ENCODE measurements at places on chromosomes 7 and 10. TPM values are rescaled to one million over a fixed set of nuclear protein-coding genes. Genes with fewer than 3 reads are reported as not detected.
A peak's percentile ranks its signal among the peaks of the same experiment; 100 is the strongest.

- no peak overlapping the region for H3K27ac ChIP-seq
- no peak overlapping the region for H3K4me3 ChIP-seq
- H3K27me3 ChIP-seq = no peaks in the 10 kb centered on the region
- no peak for DNase-seq
- H3K36me3 ChIP-seq = no peaks in the 10 kb centered on the region
Measured at GRCh38 chr7:87591211-87591610, 9.5 kb downstream of the ABCB1 start.

DNA sequence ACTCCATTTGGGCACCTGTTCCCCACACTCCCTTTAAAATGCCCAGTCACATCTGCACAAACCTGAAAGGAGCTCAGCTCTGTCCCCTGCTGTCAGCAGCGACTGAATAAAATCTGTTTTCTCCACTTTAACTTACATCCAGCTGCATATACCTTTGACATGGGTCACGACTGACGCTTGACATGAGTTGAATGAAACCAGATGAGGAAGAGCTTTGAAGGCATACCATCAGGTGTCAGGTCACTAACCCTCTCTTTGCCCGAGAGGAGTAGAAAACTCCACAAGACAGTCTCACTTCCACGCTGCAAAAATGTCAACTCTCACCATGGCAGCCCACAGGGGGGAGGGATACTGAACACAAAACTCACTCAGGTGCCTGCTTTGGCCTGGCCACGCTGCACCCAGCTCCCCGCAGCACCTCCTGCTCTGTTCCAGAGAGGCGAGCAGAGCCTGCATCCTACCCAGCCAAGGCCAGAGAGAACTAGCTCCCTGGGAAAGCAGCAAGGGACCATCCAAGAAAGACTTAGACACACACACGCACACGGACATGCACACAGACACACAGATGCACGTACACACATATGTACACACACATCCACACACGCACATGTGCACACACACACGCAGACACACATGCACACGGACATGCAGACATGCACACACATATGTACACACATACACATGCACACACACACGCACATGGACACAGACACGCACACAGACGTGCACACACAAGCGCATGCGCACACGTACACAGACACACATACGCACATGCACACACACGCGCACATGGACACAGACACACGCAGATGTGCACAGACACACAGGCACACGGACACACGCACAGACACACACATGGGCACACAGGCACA, 191.0 kb downstream of the MAD1L1 start:
- DNase-seq = no peak
- H3K4me3 ChIP-seq = no peak overlapping the region
- H3K27me3 ChIP-seq = no peaks in the 10 kb centered on the region
- no peak overlapping the region for H3K27ac ChIP-seq

GRCh38 chr7:78489476-78490240, 691.1 kb downstream of the PHTF2 start:
- no peak overlapping the region for H3K27ac ChIP-seq
- H3K4me1 ChIP-seq = no peaks in the 10 kb centered on the region
- no peak for DNase-seq
- no peaks in the 10 kb centered on the region for H3K36me3 ChIP-seq
- no peak overlapping the region for H3K4me3 ChIP-seq

DNA sequence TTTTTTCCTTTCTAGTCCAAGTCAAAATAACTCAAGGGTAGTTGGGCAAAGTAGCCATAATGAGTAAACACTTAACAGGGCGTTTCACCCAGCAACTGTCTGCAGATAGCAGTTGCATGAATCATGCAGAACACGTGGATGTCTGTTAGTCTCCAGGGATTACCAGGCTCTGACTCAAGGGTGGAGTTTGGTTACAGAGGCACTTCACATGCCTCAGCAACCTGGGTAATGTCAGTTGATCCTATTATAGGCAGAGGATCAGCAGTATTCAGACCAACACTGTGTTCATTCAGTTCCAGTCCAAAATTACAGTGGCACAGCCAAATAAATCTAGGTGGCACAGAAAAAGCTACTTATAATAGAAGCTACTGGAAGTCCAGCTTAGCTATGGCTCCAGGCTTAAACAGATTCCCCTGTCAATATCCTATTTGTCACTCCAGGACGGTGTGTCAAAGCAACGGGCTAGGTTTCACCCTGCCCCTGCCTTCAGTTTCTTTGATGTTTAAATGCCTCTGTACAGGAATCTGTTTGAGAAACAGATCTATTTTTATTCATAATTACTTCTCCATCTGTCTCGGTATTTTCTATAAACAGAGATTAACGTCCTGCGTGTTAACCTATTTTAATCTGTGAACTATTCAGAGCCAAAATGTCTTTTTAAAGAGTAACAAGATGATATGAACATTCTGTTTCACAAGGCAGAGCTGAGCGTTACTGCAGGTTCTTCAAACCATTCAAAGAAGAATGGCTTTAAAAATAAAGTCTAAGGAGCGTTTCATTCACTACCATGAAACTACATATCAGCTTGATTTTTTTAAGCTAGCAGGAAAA, 162.6 kb upstream of the AKR1E2 start:
- no peaks in the 10 kb centered on the region for H3K27me3 ChIP-seq
- H3K4me3 ChIP-seq = peak overlapping the region; percentile 36
- peak overlapping the region; percentile 95 for H3K27ac ChIP-seq

- H3K27me3 ChIP-seq = no peaks in the 10 kb centered on the region
- no peak for DNase-seq
- H3K4me3 ChIP-seq = no peak overlapping the region
- no peaks in the 10 kb centered on the region for H3K4me1 ChIP-seq
Measured at GRCh38 chr10:74683067-74683466, 143.3 kb upstream of the KAT6B start.

DNA sequence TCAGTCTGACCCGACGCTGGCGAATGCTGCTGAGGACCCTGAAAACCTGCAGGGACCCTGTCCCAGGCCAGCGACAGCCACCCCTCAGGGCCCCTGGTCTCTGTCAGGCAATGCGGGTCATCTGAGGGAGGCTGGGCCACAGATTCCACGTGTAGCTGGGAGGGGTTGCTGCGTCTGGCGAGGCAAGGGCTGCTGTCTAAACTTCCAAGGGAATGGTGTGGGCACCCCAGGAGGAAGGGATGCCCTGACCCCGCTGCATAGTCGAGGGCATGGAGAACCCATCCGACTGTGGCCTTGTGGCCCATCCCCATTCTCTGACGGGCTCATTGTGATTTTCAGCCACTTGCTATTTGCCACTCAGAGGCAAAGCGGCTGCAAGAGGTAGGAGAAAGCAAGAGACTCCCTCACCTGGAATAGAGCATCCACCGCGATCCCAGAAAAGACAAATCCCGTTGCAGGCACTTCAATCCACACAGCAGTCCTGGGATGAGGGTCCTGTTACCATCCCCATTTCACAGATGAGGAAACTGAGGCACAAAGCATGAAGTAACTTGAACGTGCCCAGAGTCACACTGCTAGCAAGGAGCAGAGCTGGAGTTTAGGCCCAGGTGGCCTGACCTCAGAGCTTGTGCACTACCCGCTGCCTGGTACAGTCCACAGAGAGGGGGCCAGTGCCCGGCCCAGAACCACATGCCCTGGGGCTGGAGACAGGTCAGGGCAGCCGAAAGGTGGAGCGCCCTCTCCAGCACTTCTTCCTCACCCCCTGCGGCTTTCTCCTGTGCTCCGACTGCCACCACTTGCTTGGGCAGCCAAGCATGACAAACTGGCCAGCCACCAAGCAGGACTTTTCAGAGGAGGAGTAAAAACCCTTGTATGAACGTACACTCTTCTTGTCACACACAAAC, 163.8 kb upstream of the KLF14 start:
- H3K36me3 ChIP-seq = peaks cover 11% of the 10 kb centered on the region
- no peak overlapping the region for H3K4me3 ChIP-seq
- no peak overlapping the region for H3K27ac ChIP-seq
- no peak for DNase-seq
- no peaks in the 10 kb centered on the region for H3K27me3 ChIP-seq

DNA sequence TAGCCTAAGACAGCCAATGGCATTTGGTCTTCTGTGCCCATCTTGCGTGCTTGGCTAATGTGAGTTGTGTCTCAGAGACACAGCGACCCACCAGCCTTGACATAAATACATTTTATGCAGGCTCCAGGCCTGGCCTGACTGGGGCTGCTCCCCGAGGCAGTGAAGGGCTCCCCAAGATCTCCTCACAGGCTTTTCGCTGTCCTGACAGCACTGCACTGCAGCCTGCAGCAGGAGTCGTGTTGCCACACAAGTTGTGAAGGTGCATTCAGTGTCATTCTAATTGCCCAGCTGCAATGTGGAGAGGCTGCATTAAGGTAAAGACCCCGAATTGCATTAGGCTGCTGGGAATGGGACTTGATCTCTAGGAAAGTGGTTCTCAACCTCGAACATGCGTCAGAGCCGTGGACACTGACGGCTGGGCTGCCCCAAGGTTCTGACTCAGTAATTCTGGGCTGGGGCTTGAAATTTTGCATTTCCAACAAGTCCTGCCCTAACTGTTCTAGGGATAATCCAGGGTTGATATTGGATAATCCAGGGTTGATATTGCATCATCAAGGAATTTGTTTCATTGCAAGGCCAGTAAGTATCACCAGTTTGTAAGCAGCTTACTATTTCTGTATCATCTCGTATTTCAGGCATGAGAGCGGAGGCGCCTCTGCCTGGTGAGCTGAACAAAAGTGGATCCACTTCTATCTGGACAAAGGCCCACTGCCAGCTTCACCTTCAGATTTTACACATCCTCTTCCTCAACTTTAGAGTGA, 108.7 kb upstream of the INSIG1 start:
- no peak overlapping the region for H3K4me3 ChIP-seq
- H3K4me1 ChIP-seq = no peaks in the 10 kb centered on the region
- no peak overlapping the region for H3K27ac ChIP-seq
- DNase-seq = no peak
- no peaks in the 10 kb centered on the region for H3K27me3 ChIP-seq
- no peaks in the 10 kb centered on the region for H3K36me3 ChIP-seq

DNA sequence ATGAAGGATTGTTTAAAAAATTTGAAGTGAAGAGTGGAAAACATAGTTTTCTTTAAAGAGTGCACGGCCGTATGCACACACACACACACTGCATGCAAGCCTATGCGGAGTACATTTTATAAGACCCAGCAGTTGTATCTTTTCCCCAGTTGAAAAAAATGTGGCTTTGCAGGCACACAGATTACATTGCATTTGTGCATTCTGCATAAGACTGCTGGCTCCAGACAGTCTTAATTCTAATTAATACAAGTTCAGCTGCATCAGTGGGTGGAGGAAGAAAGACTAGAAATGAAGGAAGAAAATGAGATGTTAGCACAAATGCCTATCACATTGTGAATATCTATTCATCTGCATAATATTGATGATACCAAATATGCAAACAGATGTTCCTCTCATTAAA, 79.6 kb downstream of the FAM204A start:
- no peaks in the 10 kb centered on the region for H3K27me3 ChIP-seq
- no peaks in the 10 kb centered on the region for H3K4me1 ChIP-seq
- no peak overlapping the region for H3K4me3 ChIP-seq
- no peak overlapping the region for H3K27ac ChIP-seq

- H3K27me3 ChIP-seq = no peaks in the 10 kb centered on the region
- H3K4me1 ChIP-seq = peaks cover 31% of the 10 kb centered on the region
- no peaks in the 10 kb centered on the region for H3K36me3 ChIP-seq
Measured at GRCh38 chr7:16027396-16027795, 340.9 kb upstream of the MEOX2 start.

GRCh38 chr7:1553512-1554210, 2.3 kb downstream of the TMEM184A start:
- H3K4me3 ChIP-seq = no peak overlapping the region
- H3K27me3 ChIP-seq = no peaks in the 10 kb centered on the region
- H3K27ac ChIP-seq = no peak overlapping the region
- DNase-seq = no peak
- H3K4me1 ChIP-seq = peaks cover 8% of the 10 kb centered on the region

GRCh38 chr10:17290226-17290625, 62.2 kb downstream of the VIM start:
- H3K27me3 ChIP-seq = no peaks in the 10 kb centered on the region
- H3K4me1 ChIP-seq = no peaks in the 10 kb centered on the region
- DNase-seq = no peak
- no peak overlapping the region for H3K27ac ChIP-seq
- no peak overlapping the region for H3K4me3 ChIP-seq

- peak; percentile 58 for DNase-seq
- H3K27ac ChIP-seq = no peak overlapping the region
- H3K36me3 ChIP-seq = no peaks in the 10 kb centered on the region
- no peak overlapping the region for H3K4me3 ChIP-seq
Measured at GRCh38 chr7:1611708-1612241, 41.9 kb upstream of the PSMG3 start.

DNA sequence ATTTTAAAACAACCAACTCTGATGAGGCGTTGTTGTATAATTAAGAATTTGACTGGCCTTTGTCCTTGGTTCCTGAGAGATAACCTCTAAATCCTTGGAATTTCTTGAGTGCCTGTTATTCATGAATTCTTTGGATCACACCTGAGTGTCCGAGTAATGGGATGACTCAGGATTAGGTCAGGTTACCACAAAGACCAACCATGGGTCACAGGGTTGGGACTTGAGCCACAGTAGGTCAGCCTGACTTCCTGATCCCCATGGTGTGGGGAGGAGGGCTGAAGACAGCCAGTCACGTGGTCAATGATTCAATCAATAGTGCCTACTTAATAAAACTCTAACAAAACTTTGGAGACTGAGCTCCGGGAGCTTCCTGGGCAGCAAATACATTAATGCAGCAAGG, 192.5 kb downstream of the GFRA1 start:
- no peaks in the 10 kb centered on the region for H3K27me3 ChIP-seq
- peaks cover 9% of the 10 kb centered on the region for H3K4me1 ChIP-seq
- no peak overlapping the region for H3K27ac ChIP-seq
- H3K4me3 ChIP-seq = no peak overlapping the region
- H3K36me3 ChIP-seq = no peaks in the 10 kb centered on the region

DNA sequence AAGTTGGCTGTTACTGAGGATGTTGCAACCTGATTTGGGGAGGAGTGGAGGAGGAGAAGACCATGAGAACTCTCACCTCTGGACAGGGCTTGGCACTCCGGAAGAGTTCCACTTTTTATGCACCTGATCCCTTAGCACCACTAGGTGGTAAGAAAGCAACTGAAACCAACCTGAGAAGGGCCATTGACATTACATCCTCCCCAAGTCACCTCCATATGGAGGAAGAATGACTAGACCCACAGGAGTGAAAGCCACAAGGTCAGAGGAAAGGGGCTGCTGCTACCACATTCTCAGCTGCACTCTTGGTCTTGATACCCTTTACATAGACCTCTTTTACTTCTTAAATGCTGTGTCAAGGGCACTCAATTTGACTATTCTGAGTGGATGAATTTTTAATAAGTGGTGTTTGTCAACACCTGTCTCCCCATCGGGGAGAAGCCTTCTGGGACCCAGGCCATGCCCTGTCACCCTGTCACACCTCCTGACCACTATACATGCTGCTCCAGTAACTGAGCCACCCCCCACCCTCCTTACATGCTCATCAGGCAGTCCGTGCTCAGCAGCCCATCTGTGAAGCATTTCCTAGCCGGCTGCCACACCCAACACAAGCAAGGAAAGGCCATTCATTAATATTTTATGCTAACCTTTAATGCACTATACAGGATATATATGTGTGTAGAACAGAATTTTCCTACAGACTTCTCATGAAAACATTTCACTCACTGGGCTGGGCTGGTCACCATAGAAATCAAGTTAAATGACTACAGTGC, 362.9 kb downstream of the GFRA1 start:
- no peak overlapping the region for H3K4me3 ChIP-seq
- no peak for DNase-seq
- no peaks in the 10 kb centered on the region for H3K4me1 ChIP-seq
- no peak overlapping the region for H3K27ac ChIP-seq
- H3K36me3 ChIP-seq = no peaks in the 10 kb centered on the region

Gene NPC1L1
- total RNA-seq = not detected

Gene ZNF853
- 10.6 TPM for total RNA-seq

Gene APBB1IP
- total RNA-seq = not detected

Gene DNAJB9
- 18.5 TPM for total RNA-seq

Gene DLD
- total RNA-seq = 151 TPM

All from SJCRH30 (cell line).